Stimulated activated CD4-positive, alpha-beta T cell treated with anti-CD3 and anti-CD28 coated beads, Interleukin-4, amount 100 ng/mL, for 1 hour (primary cell): ENCODE measurements at places on chromosomes 1 and 21.

- peak; percentile 98 for DNase-seq
These were observed at the start of gene METTL13 for GRCh38 chr1:171781176-171781875. Gene METTL13 (plus strand): TSS chr1:171781660. CDS start chr1:171781968, 308 bp downstream.

- no peak for DNase-seq
These were observed 9.3 kb upstream of the ST6GALNAC5 start for GRCh38 chr1:76857973-76858372.

DNA sequence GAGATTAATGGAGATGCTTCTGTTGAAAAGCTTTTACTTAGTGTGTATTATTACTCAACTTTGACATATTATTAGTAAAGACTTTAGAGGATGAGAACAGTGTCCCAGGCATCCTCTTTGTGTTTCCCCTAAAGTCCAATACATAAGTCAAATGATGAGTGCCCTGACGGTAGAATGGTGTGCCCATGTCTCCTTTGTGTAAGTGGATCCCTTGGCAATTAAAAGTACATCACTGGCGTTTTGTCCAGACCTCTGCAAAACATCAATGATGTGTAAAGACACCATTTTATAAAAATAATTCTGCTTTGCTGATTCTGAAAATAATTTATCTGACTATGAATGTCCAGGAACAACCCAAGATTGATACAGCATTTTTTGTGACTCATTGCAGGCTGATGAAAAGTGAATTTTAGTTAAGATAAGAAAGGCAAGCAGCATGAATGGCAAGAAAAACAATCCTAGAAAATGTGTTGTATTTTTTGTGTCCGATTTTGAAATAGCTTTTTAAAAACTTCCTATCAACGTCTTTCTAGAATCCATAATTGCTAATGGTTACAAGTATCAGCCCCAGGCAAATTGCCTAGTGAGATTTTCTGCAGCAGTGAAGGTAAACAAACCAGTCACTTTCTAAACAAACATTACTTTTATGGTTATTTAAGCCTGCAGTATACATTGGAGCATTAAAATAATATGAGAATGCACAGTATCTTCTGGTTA is 251.5 kb downstream of the PTPRC start:
- DNase-seq: no peak

GRCh38 chr1:12604114-12604874 is 13.7 kb downstream of the DHRS3 start:
- DNase-seq: peak; percentile 54

DNA sequence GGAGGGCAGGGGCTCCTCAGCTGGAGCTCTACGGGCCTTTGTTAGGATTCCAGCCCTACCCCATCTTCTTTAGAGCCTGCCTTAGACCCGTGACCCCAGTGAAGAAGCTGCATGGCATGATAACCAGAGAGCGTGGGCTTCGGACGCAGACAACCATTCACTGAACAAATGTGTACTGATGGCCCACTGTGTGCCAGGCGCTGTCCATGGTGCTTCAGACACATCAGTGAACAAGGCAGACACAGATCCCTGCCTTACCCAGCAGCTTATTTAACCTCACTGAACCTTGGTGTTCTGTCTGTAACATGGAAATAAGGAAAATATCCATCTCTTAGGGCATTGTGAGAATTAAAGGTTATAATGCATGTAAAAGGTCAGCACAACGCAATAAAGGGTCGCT is 9.5 kb downstream of the CHIT1 start:
- no peak for DNase-seq

DNA sequence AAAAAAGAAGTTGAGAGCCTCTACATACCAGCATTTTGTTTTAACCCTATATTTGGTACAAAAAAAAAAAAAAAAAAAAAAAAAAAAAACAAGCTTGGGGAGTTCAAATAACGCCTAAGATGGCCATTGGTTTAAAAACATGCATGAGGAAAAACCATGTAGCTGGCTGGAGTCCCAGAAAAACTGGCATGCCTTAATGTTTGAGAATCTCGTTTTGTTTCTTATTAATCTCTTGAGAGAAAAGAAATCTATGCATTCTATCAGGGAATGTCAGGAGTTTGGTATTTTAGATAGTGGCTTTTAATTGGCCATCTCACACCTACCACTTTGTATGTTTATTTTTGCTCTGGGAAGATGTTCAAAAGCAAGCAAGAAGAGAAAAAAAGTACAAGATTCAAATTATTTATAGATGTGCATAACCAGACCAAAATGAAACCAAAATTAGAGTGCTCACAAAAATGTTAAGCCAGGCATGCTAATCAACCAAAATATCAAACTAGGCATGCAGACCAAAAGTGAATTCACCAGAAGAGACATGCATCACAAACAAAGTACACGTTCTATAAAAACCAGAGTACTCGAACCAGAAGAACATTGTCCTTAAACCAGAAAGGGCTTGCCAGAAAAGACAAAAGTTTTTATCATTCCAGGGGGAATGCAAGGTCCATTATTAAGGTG is 156.6 kb downstream of the AK5 start:
- DNase-seq: no peak

- DNase-seq: no peak
These were observed 53.6 kb upstream of the ASB17 start for GRCh38 chr1:75985827-75986226.

DNA sequence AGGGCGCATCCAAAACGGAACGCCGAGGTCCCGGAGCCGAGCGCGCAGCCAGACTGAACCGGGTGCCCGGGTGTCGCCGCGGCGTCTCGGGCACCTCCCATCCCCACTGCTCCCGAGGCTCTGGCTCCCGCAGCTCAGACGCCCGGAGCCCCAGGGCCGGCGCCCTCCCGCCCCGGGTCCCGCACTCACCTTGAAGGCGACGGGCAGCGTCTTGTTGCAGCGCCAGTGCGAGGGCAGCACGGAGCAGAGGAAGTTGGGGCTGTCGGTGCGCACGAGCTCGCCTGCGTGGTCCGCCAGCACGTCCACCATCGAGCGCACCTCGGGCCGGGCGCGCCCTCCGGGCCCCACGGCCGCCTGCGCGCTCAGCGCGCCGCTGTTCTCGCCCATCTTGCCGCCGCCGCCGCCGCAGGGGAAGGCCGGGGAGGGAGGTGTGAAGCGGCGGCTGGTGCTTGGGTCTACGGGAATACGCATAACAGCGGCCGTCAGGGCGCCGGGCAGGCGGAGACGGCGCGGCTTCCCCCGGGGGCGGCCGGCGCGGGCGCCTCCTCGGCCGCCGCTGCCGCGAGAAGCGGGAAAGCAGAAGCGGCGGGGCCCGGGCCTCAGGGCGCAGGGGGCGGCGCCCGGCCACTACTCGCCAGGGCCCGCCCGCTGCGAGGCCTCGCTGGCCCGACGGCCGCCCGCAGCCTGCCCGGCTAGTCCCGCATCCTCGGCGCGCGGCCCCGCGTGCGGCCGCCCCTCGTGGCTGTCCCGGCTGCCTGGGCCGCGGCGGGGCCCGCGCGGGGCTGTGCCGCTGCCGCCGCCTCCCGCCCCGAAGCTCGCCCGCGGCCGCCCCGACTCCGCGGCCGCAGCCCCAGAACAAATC is 447 bp downstream of the RUNX3 start:
- peak; percentile 57 for DNase-seq

- no peak for DNase-seq
These were observed 32.7 kb upstream of the KHDRBS1 start for GRCh38 chr1:31980835-31981455.

DNA sequence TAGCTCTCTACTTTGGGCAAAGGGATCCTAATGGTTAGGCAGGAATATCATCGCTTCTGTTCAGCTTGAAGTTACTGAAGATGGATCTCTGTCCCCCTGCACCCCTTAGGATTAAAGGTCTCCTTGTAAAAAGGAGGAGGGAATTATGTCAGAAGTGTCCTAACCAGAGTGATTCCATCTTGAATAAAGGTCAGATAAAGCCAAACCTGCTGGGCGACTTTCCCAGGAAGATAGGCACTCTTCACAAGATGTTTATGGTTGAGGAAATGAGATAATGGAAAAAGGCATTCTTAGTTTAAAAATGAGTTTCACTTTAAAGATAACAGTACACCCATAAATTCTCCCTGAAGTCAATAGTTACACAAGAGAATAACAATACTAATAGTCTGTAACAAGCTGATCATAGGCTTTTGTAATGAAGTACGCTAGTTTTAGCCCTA is 1.7 kb upstream of the NENF start:
- DNase-seq: no peak

GRCh38 chr1:24857507-24858133 is 72.5 kb downstream of the RUNX3 start:
- DNase-seq: no peak

GRCh38 chr1:159941141-159941540 is 4.3 kb downstream of the IGSF9 start:
- no peak for DNase-seq

DNA sequence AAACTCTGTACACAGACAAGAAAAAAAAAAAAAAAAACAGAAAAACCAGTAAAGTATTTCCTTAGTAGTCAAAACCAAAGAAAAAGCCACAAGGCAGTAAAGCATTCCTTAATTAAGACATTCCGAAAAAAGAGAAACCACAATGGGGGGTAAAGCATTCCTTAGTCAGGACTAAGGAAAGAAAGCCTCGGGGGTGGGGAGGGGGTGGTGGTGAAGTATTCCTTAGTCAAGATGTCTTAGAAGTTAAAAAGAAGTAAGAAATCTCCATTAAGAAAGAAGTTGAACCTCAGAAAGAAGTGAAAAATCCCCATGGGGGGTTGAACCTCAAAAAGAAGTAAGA is 28.2 kb upstream of the FMO1 start:
- no peak for DNase-seq

DNA sequence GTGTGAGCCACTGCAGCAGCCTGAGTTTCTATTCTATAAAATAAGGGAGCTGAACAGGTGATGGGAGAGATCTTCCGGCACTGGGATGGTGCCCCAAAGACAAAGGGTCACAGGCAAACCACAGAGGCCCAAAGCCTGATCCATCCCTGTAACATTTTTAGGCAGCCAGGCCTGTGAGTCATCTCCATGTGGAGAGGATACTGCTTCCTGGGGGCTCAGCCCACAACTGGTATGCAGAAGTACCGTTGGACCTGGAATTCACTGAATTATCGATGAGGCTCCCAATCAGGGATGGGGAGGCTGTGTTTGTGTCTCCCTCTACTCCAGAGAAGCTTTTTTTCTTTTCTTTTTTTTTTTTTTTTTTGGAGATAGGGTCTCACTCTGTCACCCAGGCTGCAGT is 48.8 kb upstream of the WASF2 start:
- no peak for DNase-seq

DNA sequence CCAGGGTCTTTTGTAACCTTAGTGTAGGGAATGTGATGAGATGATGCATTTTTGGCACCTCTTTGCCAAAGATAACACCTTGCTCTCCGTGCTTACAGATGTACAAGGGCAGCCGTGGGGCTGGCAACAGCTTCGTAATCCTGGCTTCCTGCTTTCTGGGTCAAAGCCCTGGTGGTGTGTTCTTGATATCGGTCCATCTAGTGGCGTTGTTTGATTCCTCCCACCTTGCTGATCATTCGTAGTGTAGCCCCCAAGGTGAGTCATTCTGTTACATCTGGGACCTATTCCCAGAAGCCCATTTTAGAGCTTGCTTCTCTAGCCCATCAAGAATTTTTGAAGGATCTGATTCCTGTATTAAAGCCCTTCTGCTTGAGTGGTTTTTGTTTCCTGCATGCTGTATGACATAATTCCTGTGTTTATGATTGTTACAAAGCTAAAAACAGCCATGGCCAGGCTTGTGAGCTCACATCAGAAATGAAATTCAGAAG is 7.0 kb upstream of the CCT8 start:
- no peak for DNase-seq

DNA sequence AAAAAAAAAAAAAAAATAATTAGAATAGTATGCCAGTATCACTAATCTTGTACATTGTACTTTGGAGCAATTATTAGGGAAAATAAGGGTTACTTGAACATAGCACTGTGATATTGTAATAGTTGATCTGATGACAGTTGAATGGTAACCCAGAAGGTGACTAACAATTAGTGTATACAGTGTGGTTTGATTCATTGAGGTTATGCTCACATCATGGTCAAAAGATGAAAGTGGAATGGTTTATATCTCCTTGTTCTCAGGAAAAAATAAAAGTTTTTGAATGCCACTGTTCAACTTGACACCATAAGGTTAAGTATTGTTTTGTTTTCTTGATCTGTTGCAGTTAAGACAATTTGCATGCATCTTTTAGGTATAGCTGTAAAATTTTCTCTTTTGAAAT is 87.0 kb downstream of the GPR52 start:
- no peak for DNase-seq

GRCh38 chr1:193325771-193326170 is 139.4 kb upstream of the B3GALT2 start:
- no peak for DNase-seq

GRCh38 chr1:31653717-31654473 is 9.2 kb upstream of the PEF1 start:
- no peak for DNase-seq

GRCh38 chr1:4207842-4208692 is 308.0 kb upstream of the C1orf174 start:
- no peak for DNase-seq

GRCh38 chr1:233016798-233017197 is 66.4 kb downstream of the NTPCR start:
- no peak for DNase-seq

GRCh38 chr1:44733365-44733764 is 2.4 kb upstream of the RNU5D-1 start:
- no peak for DNase-seq

DNA sequence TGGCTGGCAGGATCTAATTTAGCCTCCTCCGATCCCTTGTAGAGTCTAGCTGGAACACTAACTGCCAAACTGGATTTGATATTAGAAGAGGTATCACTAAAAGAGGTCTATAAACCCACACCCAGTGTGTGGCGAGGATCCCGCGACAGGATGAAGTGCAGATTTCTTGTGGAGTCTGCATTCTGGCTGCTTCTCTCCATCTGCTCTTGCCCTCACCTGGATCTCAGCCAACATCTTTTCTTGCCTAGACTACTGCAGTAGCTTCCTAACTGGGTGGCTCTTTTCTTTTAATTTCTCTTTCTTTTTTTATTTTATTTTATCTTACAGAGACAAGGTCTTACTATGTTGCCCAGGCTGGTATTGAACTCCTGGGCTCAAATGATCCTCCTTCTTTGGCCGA is 48.9 kb upstream of the CAPZB start:
- no peak for DNase-seq

DNA sequence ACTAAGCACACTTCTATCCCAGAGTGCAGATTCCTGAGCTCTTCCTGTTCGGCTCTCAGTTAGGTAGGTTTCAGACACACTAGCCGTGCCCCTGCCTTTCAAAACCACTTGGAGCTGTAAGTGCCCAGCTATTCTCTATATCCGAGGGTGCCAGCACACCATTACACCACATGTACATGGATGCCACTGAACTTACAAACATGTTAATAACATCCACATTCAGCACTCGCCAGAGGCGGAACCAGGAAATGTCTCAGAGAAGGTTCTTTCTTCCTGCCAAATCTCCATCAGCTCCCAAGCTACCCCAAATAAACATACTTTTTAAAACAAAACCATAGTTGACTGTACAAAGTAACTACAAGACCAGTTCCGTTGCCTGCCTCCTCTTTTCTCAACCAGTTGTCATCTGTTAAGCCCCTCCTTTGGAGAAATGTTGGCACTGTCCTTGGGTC is 78.4 kb upstream of the CTTNBP2NL start:
- DNase-seq: no peak

DNA sequence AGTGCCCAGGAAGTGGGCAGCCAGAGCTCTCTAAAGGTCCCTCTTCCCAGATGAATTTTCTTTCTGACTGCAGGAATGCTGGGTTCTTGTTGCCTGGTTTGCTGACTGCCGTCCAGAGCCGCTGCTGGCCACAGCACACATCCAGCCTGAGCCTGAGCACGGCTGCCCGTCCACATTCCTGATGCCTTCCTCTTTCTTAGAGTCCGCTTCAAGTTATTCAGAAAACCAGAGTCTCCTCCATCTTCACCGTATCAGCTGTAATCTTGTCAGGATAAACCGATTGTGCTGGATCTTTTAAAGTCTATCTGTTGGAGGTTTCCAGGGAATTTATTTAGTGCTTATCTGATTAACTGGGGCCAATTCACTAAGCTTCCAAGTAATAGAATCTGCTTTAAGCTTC is 84.8 kb upstream of the BCAR3 start:
- DNase-seq: no peak
